ENCODE measurements at places on chromosomes 13 and 19. TPM values are rescaled to one million over a fixed set of nuclear protein-coding genes. Genes with fewer than 3 reads are reported as not detected.

The ZNF358 gene
- total RNA-seq: 42.2 TPM

The ZNF304 gene
- total RNA-seq: 7.7 TPM

The GAPDHS gene
- total RNA-seq: not detected

The NLRP4 gene
- not detected for total RNA-seq

The ZNF628 gene
- total RNA-seq: 8.7 TPM

The SLITRK1 gene
- not detected for total RNA-seq

DNA sequence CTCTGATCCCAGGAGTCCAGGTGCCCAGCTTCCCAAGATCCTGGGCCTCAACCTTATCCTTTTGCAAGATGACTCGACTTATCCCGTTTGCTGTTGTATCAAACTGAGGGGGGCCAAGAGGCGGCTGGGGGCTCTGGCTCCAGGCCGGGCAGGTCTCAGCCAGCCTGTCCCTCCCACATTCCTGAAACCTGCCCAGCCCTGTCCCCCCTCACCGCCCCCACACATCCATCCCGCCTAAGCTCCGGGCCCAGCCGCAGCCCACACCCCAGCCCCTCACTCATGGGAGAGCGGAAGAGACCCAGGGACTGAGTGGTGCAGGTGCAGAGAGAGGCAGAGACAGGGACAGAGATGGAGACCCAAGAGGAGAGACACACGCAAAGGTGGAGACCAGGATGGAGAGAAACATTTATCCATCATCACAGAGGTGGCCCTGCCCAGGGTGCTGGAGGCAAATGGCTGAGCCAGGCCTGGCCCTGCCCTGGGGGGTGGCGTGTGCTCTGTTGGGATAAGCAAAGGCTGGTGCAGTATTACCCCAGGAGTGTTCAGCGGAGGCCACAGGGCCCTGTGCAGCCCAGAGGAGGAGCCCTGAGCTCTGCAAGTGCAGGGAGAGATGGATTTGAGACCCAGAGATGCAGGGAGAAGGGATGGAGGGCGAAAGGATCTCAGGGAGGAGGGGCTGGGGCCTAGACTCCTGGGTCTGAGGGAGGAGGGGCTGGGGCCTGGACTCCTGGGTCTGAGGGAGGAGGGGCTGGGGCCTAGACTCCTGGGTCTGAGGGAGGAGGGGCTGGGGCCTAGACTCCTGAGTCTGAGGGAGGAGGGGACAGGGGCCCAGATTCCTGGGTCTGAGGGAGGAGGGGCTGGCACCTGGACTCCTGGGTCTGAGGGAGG lies 1.6 kb downstream of the BCAM start:
- peaks cover 18% of the 10 kb centered on the region for H3K4me1 ChIP-seq
- peak overlapping the region; percentile 3 for H3K4me3 ChIP-seq
- H3K27me3 ChIP-seq: peaks cover 19% of the 10 kb centered on the region

DNA sequence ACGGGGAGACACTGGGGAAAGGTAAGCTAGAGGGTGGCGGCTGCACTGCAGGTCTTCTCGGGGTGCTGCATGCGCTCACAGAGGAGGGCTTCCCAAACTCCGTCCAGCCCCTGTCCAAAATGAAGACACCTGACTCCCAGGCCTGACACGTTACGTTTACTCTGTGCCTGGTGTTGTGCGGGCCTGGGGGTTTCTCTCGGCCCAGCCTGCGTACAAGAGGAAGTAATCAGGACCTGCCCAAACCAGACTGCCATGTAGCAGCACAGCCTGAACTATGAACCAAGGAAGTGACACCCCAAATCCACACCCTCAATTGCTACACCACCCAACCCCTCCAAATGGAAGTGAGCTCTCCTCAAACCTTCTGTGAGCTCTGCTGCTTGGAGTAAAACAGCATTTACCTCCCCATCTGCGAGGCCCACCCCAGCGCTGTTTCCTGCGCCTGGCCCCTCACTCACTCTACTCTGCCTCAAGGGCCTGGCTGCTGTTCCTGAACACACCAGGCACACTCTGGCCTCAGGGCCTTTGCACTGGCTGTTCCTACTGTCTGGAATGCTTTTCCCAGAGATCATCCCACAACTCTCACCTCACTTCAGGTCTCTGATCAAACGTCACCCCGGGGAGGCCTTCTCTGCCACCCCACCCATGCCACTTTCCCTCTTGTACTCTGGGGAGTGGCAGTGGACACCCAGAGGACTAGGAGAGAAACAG lies 3.0 kb downstream of the HSPBP1 start:
- peaks cover 15% of the 10 kb centered on the region for H3K4me1 ChIP-seq
- no peak overlapping the region for H3K4me3 ChIP-seq
- H3K27ac ChIP-seq: peak overlapping the region; percentile 23
- H3K36me3 ChIP-seq: peaks cover 64% of the 10 kb centered on the region
- no peak for DNase-seq

- peak; percentile 42 for DNase-seq
- H3K27me3 ChIP-seq: no peaks in the 10 kb centered on the region
- H3K27ac ChIP-seq: peak overlapping the region; percentile 91
- H3K4me3 ChIP-seq: no peak overlapping the region
- no peaks in the 10 kb centered on the region for H3K36me3 ChIP-seq
- H3K4me1 ChIP-seq: peaks cover 40% of the 10 kb centered on the region
These were observed 59.6 kb downstream of the MYO9B start for GRCh38 chr19:17135001-17135853.

DNA sequence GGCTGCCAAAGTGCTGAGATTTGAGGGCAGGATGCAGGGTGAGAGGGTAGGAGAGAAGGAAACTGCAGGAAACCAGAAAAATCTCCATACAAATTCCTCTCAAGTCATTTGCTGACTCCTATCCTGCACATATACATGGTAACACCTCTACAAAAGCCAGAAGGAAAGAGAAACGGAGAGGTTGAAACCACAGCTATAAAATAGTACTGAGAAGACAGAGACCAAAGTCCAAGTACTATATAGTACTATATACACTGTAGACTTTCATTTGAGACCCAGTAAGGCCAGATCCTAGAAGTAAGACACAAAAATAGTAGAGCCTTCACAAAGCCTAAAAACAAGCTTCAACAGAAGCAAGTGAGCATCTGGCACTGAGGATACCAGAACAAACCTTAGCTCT lies 103.1 kb downstream of the UGGT2 start:
- H3K4me3 ChIP-seq: no peak overlapping the region
- no peak for DNase-seq
- H3K4me1 ChIP-seq: no peaks in the 10 kb centered on the region
- H3K27ac ChIP-seq: no peak overlapping the region
- no peaks in the 10 kb centered on the region for H3K36me3 ChIP-seq

- H3K4me1 ChIP-seq: no peaks in the 10 kb centered on the region
- no peak overlapping the region for H3K27ac ChIP-seq
- no peaks in the 10 kb centered on the region for H3K27me3 ChIP-seq
- H3K4me3 ChIP-seq: no peak overlapping the region
- no peak for DNase-seq
These were observed 1463.4 kb upstream of the PCDH20 start for GRCh38 chr13:62879071-62879470.

DNA sequence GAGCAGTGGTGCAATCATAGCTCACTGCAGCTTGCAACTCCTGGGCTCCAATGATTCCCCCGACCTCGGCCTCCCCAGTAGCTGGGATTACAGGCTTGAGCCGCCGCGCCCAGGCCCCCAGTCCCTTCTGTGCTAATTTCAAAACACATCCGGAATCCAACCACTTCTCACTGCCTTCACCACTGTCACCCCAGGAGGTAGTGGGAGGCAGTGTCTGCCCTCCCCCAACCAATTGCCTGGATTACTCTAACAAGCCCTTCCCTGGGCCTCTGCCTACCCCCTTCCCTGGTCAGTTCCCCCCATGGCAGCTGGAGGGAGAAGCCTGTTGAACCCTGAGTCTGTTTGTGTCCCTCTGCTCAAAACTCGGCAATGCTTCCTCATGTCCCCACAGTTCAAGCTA lies 2.3 kb downstream of the PRAM1 start:
- no peaks in the 10 kb centered on the region for H3K27me3 ChIP-seq
- H3K4me1 ChIP-seq: no peaks in the 10 kb centered on the region
- no peak overlapping the region for H3K4me3 ChIP-seq
- DNase-seq: no peak
- no peaks in the 10 kb centered on the region for H3K36me3 ChIP-seq

- H3K36me3 ChIP-seq: no peaks in the 10 kb centered on the region
- H3K27ac ChIP-seq: no peak overlapping the region
- DNase-seq: no peak
- H3K27me3 ChIP-seq: no peaks in the 10 kb centered on the region
- no peak overlapping the region for H3K4me3 ChIP-seq
- peaks cover 15% of the 10 kb centered on the region for H3K4me1 ChIP-seq
These were observed 11.6 kb downstream of the NFILZ start for GRCh38 chr19:8641908-8642547.

- peak; percentile 59 for DNase-seq
- peaks cover 26% of the 10 kb centered on the region for H3K4me1 ChIP-seq
- peak overlapping the region; percentile 88 for H3K4me3 ChIP-seq
- no peaks in the 10 kb centered on the region for H3K27me3 ChIP-seq
These were observed 1.4 kb downstream of the CAPNS1 start for GRCh38 chr19:36141039-36141927.

DNA sequence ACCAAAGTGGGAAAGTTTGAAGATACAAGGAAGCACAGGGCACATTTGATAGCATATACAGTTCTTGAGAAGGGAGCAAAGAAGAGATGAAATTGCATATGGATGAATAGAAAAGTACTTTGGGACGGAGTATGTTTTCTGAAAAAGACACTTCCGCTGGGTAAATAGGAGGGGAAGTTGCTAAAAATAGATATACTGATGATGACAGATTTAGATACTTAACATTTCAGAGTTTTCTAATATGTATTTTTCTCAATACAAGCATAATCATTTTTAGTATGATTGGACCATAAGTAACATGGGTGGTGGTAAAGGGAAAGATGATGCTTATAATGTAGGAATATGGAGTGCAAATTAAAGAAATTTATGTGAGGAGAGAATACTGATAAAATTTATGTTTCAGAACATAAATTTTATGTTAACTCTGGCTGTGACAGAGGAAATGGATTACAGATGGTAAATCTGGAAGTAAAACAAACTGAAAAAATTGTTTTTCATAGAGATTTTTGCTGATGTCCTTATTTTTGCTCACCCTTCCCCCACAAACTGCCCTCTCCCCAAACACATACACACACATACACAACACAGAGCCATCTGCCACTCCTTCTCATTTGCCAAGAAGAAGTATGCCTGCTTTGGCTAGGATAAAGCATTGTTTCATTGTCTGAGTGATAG lies 583.9 kb upstream of the MIR17HG start:
- H3K4me3 ChIP-seq: no peak overlapping the region
- H3K36me3 ChIP-seq: no peaks in the 10 kb centered on the region
- no peak for DNase-seq
- H3K4me1 ChIP-seq: no peaks in the 10 kb centered on the region

GRCh38 chr19:1261798-1262622 lies 7.1 kb upstream of the CIRBP start:
- H3K36me3 ChIP-seq: peaks cover 16% of the 10 kb centered on the region
- peak overlapping the region; percentile 99 for H3K27ac ChIP-seq
- no peaks in the 10 kb centered on the region for H3K27me3 ChIP-seq
- peaks cover 100% of the 10 kb centered on the region for H3K4me1 ChIP-seq
- peak overlapping the region; percentile 61 for H3K4me3 ChIP-seq

DNA sequence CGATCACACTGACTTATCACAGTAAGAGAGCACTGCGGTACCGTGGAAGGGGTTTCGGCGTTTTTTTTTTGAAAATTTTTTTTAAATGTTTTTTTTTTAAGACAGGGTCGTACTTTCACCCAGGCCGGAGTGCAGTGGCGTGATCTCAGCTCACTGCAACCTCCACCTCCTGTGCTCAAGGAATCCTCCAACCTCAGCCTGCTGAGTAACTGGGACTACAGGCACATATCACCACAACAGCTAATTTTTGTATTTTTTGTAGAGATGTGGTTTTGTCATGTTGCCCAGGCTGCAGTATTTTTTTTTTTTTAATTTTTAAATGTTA lies 19.0 kb downstream of the LTBP4 start:
- peaks cover 7% of the 10 kb centered on the region for H3K4me1 ChIP-seq
- H3K27ac ChIP-seq: no peak overlapping the region
- no peak for DNase-seq
- peaks cover 21% of the 10 kb centered on the region for H3K36me3 ChIP-seq
- H3K27me3 ChIP-seq: no peaks in the 10 kb centered on the region

- no peaks in the 10 kb centered on the region for H3K4me1 ChIP-seq
- no peak overlapping the region for H3K4me3 ChIP-seq
- H3K27ac ChIP-seq: no peak overlapping the region
- no peaks in the 10 kb centered on the region for H3K27me3 ChIP-seq
- no peak for DNase-seq
- H3K36me3 ChIP-seq: no peaks in the 10 kb centered on the region
These were observed 2118.0 kb downstream of the PCDH9 start for GRCh38 chr13:65112123-65112522.

DNA sequence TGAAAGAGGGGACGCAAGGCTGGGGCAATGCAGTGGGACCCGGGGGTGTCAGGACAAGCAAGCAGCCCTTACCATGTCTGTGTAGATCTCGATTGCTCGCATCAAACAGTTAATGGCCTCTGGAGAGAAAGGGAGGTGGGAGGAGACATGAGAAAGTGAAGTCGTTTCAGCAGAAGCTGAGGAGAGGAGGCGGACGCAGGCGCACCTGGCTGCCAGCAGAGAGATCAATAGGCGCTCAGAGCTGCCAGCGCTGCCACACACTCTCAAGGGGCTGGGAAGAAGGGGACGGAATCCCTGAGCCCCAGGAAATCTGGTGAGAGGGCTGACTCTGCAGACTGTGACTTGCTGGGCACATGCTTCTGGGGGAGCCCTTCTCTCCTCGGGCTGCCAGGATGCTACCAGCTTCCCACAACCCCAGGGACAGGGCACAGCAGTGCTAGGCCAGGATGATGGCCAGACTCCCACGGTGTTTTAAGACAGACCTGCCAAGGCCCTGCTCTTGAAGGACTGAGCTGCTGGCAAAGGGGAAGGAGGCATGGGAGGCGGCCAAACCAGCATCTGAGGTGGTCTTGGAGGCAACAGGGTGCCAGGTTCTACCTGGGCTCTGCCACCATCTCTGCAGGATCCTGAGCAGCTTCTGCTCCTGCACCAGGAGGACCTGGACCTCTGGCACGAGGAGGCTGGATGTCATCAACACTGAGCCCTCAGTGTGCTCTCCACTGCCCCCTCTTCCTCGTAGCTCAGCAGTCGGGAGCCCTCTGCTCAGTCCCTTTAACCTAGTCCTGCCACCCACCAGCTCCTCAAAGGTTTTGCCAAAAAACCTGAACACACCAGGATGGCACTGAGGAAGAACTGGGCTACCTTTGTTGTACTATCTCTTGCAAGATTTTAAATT lies 11.7 kb upstream of the KPTN start:
- H3K4me1 ChIP-seq: peaks cover 13% of the 10 kb centered on the region
- H3K36me3 ChIP-seq: peaks cover 99% of the 10 kb centered on the region
- no peak overlapping the region for H3K27ac ChIP-seq
- no peak for DNase-seq
- H3K27me3 ChIP-seq: no peaks in the 10 kb centered on the region

All from esophagus squamous epithelium (tissue), 5 donors.